ENCODE measurements at places on chromosomes 13 and 19. TPM values are rescaled to one million over a fixed set of nuclear protein-coding genes. Genes with fewer than 3 reads are reported as not detected.

The LMO7 gene
- 19.5 TPM for total RNA-seq

DNA sequence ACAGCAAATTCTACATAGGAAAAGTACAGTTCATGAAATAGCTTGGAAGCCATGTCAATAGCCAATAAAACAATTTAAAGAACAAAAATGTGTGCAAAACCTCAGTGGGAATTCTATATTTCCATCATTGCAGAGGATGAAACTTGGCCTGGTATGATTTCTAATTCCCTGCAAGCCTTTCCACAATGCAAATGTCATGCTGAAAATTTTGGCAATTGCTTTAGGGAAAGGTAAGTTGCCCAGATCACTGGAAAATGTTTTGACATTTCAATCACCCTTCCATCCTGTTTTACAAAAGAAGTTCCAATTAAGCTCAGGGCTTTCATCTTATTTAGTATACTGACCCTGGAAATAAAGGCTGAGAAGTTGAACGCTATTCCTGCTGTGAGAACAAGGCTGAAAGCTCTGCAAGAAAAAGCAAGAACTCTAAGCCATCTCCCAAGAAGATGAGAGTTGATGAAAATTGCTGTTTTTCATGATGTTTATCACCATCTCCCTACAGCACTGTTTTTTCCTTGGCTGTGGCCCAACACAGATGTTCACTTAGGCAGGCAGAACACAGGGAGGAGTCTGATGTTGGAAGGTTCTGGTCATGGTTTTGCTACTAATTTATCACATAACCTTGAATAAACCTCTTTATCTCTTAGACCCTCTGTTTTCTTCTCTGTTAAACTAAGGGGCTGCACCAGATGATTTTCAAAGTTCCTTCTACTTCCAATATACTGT, 263.7 kb downstream of the KCTD12 start:
- no peaks in the 10 kb centered on the region for H3K36me3 ChIP-seq
- no peak overlapping the region for H3K4me3 ChIP-seq
- peaks cover 11% of the 10 kb centered on the region for H3K27me3 ChIP-seq
- H3K27ac ChIP-seq, result no peak overlapping the region
- no peaks in the 10 kb centered on the region for H3K4me1 ChIP-seq
- no peak for DNase-seq

DNA sequence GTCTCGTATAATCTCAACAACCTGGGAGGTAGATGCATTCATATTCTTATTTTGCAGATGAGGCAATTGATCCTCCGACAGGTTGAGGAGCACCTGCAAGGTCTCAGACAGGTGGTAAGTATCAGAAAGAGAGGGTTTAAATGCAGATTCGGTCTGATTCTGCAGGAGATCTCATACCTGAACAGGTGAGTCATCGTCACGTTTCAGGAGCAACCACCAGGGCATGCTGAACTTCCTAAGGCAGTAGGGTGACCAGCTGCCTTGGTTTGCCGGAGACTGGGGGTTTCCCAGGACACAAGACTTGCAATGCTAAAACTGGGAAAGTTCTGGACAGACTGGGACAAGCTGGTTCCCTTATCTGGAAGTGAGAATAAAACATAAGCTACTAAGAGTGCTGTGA, 68.8 kb upstream of the TSHZ3 start:
- no peak overlapping the region for H3K27ac ChIP-seq
- no peak for DNase-seq
- H3K27me3 ChIP-seq, result no peaks in the 10 kb centered on the region
- no peak overlapping the region for H3K4me3 ChIP-seq

DNA sequence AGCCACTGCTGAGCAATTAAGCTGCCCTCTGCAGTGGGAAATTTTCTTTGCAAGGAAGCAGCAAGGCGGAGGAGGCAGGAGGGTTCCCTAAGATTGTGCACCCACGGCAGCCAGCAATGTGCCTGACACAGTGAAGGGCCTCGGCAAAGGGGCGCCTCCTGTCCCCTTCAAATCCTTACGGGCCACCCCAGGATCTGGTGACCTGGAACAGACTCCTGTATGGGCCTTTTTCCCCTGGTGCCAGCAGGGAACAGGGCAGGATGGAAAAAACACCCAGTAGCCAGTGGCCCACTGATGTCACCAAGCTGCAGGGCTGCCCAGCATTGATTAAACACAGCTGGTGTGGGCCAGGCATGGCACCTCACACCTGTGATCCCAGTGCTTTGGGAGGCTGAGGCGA, 86.7 kb downstream of the GNG7 start:
- no peak overlapping the region for H3K4me3 ChIP-seq
- H3K27ac ChIP-seq, result peak overlapping the region; percentile 61
- H3K4me1 ChIP-seq, result peaks cover 94% of the 10 kb centered on the region
- peaks cover 2% of the 10 kb centered on the region for H3K36me3 ChIP-seq
- H3K27me3 ChIP-seq, result no peaks in the 10 kb centered on the region
